Thoracic aorta endothelial cell (primary cell): ENCODE measurements at places on chromosomes 12 and 14. TPM values are rescaled to one million over a fixed set of nuclear protein-coding genes. Genes with fewer than 3 reads are reported as not detected.

Gene GRIP1
- 0.07 and 0.53 TPM in 2 replicates for total RNA-seq

Gene TEX22
- 0.14 and 0.27 TPM in 2 replicates for total RNA-seq

Gene PKP2
- 5.1 and 8.7 TPM in 2 replicates for total RNA-seq

Gene ADAMTS20
- total RNA-seq: not detected in 2 replicates

Gene ANKLE2
- total RNA-seq: 102 and 108 TPM in 2 replicates

Gene MUCL1
- total RNA-seq: not detected in 2 replicates

Gene LRRC43
- total RNA-seq: 0.57 and 2.0 TPM in 2 replicates

Gene WDR89
- 16.1 and 19.1 TPM in 2 replicates for total RNA-seq

Gene RHEBL1
- total RNA-seq: 0.66 and 1.4 TPM in 2 replicates

Gene ZNF891
- 1.5 and 2.0 TPM in 2 replicates for total RNA-seq

Gene SAMD15
- 1.7 and 2.4 TPM in 2 replicates for total RNA-seq

Gene CYP27B1
- 0.80 and 1.5 TPM in 2 replicates for total RNA-seq

Gene LIN7A
- total RNA-seq: 0.36 TPM in 1 of 2 replicates, not detected in the other

Gene OR6C75
- not detected in 2 replicates for total RNA-seq
